ENCODE measurements at places on chromosomes 2 and 18.

DNA sequence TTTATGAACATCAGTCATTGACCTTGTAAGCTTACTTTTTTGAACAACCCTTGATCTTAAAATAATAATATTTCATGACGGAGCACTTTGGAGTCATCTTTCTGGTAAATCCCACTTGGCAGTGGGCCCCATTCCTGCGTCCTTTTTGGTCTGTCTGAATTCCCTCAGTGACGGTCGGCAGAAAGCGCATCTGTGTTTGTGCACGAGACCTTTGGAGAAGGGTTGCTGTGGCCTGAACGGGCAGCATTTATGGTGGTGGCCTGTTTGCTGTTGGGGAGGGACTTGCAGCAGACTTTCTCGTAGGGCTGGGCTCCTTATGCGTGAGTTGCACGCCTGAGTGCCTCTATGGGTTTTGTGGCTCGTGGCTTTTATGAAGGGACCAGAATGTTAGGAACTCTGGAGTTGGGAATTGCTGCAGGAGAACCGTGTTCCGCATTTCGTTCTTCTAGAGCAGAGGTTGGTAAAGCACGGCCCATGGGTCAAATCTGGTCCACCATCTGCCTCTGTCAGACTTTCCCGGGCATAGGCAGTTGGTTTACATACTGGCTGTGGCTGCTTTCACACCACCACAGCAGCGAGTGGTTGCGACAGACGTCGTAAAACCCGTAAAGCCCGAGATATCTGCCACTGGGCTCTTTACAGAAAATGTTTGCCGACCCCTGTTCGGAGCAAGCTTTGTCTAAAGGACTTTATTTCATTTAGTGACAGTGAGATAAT is 30.8 kb downstream of the LPIN1 start:
- DNase-seq: no peak

GRCh38 chr2:64908406-64908805 is 80.8 kb upstream of the SLC1A4 start:
- DNase-seq: no peak

GRCh38 chr2:25184254-25184653 is 15.9 kb upstream of the POMC start:
- no peak for DNase-seq

GRCh38 chr2:170204298-170204951 is 26.5 kb downstream of the MYO3B start:
- no peak for DNase-seq

DNA sequence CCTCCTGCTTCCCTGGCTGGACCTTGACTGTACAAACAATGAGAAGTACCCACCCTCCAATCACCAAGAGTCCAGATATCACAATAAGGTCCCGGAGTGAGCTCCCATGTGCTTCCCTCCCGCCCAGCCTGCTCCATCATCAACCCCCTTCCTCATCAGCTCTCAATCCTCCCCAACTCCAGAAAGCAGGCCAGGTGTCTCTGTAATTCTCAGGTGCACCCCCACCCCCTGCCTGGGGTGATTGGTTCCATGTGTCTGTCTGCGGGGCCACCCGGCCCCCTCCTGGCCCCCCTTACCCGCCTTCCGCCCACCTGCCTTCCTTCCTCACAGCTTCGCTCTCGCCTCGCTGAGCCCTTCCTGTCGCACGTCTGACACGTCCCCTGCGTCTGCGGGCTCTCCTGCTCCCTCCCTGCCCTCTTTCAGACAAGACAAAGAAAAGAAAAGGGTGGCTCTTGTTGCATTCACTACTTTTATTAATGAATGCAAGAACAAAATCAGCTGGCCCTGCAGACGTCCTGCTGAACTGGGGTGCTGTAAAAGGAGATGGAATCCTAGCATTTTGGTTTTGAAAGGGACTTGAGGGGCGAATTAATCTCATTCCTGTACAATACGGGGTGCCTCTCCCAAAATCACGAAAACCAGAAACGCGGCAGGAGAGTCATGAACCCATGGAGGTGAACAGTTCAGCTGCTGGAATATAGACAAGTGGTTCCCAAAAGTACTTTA is 26.5 kb upstream of the IGFBP2 start:
- DNase-seq: peak; percentile 18

GRCh38 chr2:43518718-43519117 is 77.1 kb downstream of the THADA start:
- no peak for DNase-seq

- no peak for DNase-seq
Measured at GRCh38 chr2:16012626-16013358, 72.4 kb downstream of the MYCN start.

DNA sequence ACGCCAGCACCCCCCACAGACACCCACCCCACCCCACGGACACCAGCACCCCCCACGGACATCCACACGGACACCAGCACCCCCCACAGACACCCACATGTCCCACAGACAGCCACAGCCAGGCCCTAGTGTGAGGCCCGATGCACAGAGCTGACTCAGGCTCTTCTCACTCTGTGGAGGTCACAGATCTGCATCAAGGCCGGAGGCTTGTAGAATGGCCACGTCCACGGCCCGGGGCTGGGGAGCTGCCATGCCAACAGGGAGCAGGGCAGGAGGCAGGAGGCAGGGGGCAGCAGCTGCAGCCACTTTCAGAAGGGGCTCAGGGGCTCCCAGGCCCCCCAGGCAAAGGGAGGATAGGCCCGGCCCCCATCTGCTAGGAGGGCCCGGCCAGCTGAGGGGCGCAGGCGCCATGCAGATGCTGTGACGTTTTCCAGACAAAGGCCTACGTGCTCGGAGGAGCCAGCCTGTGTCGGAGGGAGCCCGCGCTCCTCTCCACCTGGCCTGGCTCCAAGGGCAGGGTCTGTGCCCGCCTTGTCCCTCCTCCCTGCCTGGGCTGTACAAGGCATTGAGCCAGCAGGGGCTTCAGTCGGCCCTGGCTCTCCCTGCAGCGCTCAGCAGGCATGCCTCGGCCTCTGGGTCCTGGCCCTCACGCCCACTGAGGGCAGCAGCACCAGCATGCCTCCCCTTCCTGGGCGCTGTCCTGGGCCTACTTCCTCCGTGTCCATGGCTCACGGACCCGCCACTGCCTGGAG is 249.0 kb downstream of the TWIST2 start:
- DNase-seq: no peak

DNA sequence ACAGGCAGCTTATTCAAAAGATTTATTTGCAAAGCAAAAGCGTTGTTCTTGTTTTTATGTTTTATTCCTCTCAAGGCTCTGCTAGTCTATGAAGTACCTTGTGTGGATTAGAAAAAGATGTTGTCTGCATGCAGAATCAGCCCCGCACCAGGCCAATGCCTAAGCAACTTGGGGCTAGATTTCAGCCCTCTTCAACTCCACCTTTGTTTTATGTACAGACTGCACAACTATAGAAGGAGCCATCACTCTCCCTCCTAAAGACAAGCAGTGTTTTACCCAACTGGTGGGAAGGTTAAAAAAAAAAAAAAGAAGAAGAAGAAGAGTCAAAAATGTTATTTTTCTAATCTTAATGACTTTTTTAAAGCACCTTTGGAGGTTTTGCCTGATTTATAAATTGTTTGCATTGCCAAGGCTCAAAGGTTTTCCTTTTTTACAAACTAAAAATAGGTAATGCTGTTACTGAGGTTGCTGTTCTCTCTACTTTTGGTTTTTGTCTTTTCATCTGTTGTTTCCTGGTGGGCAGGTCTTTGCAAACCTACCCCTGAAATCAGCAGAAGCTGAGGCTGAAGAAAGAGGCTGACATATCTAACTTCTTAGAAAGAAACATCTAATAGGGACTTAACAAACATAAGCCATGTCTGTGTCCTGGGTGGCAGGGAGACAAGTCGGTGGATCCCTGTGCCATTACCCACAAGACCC is 164.0 kb downstream of the SLC39A10 start:
- DNase-seq: no peak

GRCh38 chr2:237618449-237618848 is 8.9 kb upstream of the LRRFIP1 start:
- DNase-seq: no peak

DNA sequence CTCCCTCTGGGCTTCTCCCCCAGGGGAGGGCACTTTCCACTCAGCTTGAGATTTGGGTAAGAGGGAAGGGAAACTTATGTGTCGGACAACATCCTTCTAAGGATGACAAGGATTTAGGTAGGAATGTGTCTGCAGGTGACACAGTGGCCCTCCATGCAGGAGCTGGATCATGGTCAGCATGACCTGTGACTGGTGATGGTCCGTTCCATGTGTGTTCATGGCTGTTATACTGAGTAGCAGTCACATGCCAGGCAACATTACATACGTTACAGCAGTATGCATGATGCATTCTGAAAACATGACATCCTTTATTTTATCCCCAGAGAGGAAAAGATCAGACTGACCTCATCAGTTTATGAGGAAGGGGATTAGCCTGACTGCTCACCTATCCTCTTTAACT is 192.1 kb downstream of the SEPTIN10 start:
- no peak for DNase-seq

- no peak for DNase-seq
Measured at GRCh38 chr2:164371916-164372315, 249.4 kb downstream of the GRB14 start.

- no peak for DNase-seq
Measured at GRCh38 chr2:237075749-237076599, 9.7 kb upstream of the COPS8 start.
